ENCODE measurements at places on chromosomes 13 and 19.

DNA sequence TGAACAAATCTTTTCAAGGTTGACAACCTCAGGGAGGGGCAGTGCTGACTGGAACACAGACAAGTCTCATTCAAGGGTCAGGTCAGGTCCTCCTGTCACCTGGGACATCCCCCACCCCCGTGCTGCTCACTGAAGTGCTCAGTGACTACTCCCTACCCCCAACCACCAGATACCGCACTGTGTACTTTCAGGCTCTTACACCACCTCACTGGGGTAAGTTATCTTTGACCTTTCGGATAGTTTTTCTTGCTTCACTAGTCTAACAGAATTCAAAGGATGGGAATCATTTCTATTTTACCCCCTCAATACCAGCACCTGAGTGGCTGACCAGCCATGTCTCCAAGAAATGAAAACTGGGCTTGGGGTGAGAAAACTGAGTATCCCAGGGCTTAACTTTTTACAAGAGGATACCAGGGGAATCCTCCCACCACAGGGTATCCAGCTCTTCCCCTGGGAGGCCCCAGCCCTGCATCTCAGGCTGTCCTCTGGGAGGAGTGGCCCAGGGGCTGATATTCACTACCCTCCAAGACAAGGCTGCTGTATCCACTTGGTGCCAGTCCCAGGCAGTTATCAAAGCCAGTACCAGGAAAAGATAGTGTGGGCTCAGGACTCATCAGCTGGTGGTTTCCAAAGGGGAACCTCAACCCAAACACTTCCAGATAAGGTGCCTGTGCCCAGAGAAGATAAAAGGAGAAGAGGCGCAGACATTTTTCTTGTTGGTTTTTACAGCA is 2.1 kb downstream of the ZNF563 start:
- DNase-seq: peak; percentile 84

- DNase-seq: no peak
Measured at GRCh38 chr19:35048911-35049411, 7.4 kb downstream of the HPN start.

- no peak for DNase-seq
Measured at GRCh38 chr19:45119582-45119981, 26.6 kb downstream of the PPP1R37 start.

GRCh38 chr13:33865945-33866344 is 48.0 kb downstream of the RFC3 start:
- DNase-seq: peak; percentile 40

- peak; percentile 19 for DNase-seq
Measured at GRCh38 chr13:95956589-95957148, 96.5 kb downstream of the UGGT2 start.

GRCh38 chr13:34413538-34414210 is 528.4 kb upstream of the NBEA start:
- DNase-seq: no peak

DNA sequence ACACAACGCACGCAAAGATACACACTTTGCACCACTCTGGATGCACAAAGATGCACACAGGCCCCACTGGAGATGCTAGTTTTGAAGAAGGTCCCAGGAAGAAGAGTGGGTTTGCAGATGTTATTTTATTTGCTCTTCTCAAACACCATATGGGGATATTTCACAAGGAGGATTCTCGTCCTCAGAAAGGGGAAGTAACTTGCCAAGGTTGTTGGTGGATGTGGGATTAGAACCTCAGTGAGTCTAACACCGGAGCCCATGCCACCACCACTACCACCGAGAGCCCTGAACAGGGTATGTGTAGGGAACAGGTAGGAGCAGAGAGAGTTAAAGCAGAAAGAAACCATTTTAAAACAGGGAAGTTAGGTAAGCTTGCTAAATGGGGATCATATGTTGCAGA is 9.6 kb upstream of the CEACAM6 start:
- no peak for DNase-seq

DNA sequence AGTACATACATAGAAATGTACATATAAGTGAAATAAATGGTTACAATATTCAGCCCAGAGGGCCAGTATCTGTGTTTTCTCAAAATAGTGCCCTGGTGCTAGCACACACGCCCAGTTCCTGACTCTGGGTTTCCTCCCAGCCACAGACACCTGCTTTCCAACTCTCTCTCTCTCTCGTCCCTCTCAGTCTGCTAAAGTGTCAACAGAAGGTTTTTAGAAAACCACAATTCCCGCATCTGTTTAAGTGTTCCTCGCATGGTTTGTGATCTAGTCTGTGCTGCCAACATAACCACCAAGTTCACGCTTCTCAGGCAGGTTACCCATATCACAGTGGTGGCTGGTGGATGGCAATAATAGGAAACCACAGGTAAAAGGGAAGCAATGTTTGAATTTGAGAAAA is 17.8 kb upstream of the UPF3A start:
- DNase-seq: peak; percentile 55

- DNase-seq: no peak
Measured at GRCh38 chr13:30802501-30802900, 67.2 kb downstream of the ALOX5AP start.

GRCh38 chr19:16516381-16516780 is 20.2 kb downstream of the C19orf44 start:
- DNase-seq: no peak

DNA sequence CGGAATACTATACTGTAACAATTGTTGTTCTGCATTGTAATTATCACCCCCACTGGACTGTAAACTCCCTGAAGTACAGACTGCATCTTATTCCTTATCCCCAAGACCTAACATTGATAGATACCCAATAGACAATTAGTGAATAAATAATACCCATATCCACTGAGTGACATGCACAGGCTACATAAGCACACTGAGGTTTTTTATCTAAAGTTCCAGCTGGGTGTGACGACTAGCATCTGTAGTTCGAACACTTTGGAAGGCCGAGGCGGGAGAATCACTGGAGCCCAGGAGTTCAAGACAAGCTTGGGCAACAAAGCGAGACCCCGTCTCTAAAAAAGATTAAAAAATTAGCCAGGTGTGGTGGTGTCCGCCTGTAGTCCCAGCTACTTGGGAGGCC is 2.5 kb downstream of the KPNA3 start:
- no peak for DNase-seq

- DNase-seq: no peak
Measured at GRCh38 chr19:51034704-51035103, at the start of gene KLK12. TSS of gene KLK12 (minus strand) at chr19:51035002. CDS start at chr19:51034621, 381 bp downstream.

GRCh38 chr13:27408074-27408473 is 16.3 kb upstream of the GTF3A start:
- DNase-seq: no peak

- no peak for DNase-seq
Measured at GRCh38 chr19:1282588-1283206, 3.0 kb upstream of the EFNA2 start.

- DNase-seq: no peak
Measured at GRCh38 chr13:59745392-59745788, 418.3 kb downstream of the DIAPH3 start.

DNA sequence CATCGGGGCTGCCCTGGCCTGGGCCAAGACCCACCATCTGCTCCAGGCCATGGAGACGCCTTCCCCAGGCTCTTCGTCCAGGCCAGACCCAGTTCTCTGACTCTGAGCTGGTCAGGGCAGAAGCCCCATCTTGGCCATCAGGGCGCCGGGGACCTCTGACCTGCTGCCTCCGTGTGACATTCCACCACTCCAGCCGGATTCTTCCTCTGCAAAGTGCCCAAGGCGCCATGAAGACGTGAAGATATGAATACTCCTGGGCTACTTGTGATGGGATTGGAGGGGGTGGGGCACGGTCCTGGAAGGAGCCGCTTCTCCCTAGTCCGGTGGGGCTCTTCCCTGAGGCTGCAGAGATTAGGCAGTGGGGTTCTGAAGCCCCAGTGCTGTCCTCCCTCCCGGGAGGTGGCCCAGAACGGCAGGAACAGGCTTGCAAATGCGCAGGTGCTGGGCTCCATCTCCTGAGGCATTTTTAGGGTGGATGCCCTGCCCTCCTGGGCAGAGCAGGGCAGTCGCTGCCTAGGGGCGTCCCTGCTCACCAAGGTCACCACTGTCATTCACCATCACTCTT is 26.0 kb upstream of the SLC7A10 start:
- no peak for DNase-seq

DNA sequence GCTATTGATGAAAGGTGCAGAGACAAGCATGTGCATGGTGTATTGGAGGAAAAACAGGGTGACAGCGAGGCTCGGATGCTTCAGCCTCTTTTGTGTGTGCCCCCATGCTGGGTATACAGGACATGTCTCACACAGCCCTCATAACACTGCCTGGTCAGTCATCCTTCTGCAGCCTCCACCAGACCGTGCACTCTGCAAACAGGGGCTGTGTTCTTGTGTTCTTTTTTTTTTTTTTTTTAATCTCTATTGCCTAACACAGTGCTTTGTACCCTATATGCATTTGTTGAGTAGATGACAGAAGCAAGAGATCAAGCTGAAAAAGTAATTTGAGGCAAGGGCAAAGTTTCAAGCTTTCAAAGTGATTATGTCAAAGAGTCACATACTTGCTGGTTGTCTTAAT is 367.2 kb upstream of the SLITRK1 start:
- DNase-seq: no peak

GRCh38 chr13:112931028-112931934 is 37.7 kb upstream of the MCF2L start:
- no peak for DNase-seq

GRCh38 chr13:79456656-79457365 is 24.1 kb upstream of the NDFIP2 start:
- no peak for DNase-seq

DNA sequence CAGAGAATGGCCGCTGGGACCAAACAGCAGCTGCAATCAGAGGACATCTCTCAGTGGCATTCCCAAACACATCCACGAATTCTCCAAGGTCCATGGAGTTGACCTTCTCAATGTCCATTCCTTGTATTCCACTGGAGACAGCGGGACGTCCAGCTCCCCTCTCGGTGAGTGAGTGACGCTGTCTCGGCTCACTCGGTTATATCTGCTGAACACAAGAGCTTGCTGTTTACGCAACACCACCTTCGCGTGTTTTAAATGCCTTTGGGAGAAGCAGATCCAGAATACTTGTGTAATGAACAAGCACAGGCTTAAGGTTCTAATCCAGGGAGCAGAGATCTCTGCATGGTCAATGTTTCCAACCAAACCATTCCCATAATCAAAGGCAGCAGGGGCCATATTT is at the start of gene URAD:
Gene URAD (minus strand): TSS at position 174 of the 400 bp plus-strand sequence. CDS start 56 bp downstream, at position 118.
- DNase-seq: no peak

DNA sequence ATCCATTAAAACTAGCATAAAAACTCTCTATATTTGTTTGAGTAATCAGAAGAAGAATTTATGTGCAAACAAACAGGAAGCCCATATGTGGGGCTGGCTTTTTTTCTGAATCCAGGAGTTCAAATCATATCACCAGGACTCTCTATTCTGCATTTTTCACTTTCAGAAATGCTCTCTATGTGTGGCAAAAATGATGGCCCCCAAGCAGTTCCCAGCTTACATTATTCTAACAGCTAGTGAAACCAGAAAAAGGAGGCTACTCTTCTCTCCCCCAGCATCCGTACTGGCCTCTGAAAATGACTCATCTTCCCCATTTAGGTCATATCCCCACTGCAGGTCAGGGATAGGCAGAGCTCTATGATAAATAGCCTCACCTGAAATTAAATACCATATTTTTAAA is 20.4 kb downstream of the RBM26 start:
- peak; percentile 92 for DNase-seq

DNA sequence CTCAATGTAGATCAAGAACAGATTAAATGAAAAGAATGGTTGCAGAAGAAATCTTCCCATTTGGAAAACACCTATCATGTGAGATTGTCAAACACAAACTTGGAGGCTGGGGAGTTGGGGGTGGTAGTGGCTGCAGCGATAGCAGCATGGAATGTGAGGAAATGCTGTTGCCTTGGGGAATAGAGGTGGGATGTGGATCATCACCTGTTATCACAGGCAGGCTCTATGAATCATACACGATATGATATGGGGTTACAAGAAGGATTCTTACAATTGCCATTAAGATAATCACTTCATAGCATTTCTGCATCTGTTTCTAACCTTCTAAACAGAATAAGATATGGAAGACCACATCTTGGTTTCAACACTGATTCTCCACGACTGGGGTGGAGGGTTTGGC is 88.7 kb downstream of the RNASEH2B start:
- DNase-seq: no peak

Measured in GM12865 (cell line).